ENCODE measurements at places on chromosomes 7 and 10.

DNA sequence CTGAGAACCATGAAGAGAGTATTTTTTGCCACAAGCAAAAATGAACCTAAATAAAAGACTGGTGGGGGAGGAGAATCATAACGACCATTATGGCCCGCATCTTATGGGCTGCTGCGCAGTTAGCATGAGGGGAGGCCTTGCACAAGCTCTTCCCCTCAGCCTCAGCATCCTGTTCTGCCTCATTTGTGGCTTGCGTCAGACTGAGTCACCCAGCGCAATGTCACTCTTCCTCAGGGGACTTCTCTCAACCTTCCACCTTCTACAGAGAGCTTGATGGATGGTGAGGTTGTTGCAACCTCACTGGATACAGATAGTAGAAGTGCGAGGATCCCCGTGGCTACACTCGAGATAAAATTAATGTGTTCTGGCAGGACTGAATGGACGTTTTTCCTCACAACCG lies 16.8 kb upstream of the GPR15LG start:
- peak; percentile 84 for DNase-seq

DNA sequence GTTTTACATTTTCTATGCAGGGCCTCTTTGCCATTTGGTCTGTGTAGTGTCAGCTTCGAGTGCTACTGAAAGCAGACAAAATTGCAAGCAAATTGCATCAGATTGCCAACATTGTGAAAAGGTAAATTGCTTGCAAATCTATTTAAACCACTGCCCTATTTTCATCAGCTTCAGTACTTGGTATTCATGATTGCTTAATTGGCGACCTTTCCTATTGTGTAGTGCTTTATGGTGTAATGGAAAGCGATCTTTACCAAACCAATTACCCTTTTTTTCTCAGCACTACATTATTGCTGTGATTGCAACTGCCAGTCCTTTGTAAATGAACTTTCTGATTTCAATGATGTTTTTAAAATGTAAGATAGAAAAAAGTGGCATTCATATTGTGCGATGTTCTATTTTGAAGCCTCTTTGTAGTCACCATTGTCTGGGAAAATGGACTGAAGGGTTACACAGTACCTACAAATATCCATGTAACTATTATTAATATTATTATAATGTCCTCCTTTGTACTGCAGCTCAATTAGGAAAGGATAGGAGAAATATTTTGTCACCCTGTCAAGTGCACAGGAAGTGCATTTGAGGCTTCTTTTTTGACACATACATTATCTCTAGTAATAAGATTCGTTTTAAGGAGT lies 177.7 kb upstream of the SP8 start:
- no peak for DNase-seq

DNA sequence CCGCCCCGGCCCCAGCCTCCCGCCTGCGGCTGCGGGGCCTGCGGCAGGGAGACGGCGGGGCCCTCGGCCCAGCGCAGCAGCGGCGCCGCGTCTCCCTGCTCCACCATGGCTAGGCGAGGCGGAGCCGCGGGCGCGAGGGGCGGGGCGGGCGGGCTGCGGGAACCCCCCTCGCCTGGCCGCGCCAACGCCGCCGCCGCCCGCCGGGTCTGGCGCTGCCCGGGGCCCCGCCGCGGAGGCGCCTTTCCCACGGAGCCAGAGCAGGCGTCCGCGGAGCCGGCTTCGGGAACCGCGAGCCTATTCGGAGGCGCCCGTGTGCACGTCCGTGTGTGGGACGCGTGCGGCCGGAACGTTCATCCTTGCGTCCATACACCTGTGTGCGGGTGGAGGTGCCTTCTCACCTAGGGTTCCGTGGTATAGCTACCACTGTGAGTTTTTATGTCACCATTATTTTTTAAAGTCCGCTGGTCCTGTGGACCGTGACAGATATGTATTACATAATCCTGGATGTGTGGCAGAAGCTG lies at the start of gene DENND11:
TSS of gene DENND11 (minus strand) at position 120 of the 521 bp plus-strand sequence. CDS start at position 107, 13 bp downstream.
- DNase-seq, result no peak

- DNase-seq, result no peak
Observed at GRCh38 chr7:141525973-141526514, 25.2 kb upstream of the AGK start.

- no peak for DNase-seq
Observed at GRCh38 chr10:21082206-21082605, 185.1 kb upstream of the NEBL start.

DNA sequence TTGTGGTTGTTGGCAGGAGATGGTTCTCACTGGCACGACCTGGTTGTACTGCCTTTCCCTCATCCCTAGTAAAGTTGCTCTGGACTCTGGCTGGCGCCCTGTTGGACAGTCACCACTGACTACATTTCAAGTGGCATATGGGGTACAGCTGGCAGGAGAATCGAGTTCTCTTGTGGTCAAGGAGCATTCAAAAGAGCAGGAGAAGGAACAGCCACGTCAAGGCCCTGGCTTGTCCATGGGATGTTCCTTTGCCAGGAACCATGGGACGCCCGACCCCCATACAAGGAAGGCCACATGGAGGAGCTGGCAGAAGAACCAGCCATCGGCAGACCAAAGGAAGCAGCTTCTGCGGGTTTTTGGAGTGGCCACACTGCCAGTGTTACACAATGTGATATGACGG lies 87.0 kb upstream of the SLC25A13 start:
- no peak for DNase-seq

GRCh38 chr10:5292196-5292735 lies 72.5 kb upstream of the UCN3 start:
- DNase-seq, result peak; percentile 75

- no peak for DNase-seq
Observed at GRCh38 chr7:98266840-98267239, 14.6 kb upstream of the BRI3 start.

GRCh38 chr10:68242051-68242450 lies 10.1 kb upstream of the ATOH7 start:
- DNase-seq, result no peak

DNA sequence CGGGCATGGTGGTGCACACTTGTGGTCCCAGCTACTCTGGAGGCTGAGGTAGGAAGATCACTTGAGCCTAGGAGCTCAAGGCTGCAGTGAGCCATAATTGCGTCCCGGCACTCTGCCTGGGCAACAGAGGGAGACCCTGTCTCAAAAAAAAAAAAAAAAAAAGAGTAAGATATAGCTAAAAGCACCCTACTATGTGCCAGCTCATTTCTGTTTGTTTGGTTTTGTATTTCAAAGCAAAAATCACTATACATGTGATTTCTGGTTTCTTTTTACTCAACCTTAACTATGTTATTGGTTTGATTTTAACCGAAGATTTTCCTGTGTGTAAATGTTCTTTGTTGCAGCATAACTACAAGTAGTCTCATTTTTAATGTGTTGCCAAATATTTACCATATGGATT lies 66.5 kb upstream of the RSBN1L start:
- no peak for DNase-seq

DNA sequence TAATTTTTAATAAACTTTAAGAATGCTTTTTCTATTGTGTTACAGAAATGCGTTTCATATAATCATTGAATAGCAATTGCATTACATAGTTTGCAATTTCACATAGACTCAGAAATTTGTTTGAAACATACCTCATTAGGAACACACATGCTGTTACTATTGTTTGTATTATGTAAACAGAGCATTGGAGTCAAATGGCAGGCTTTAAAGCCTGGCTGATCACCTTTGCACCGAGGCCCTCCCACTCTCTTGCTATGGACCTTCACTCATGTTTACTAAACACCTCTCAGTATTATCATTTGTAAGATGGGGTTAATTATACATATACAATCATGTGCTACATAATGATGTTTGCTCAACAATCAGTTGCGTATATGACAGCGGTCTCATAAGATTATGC lies 203.6 kb upstream of the NPSR1 start:
- no peak for DNase-seq

- no peak for DNase-seq
Observed at GRCh38 chr10:78715435-78715834, 353.3 kb upstream of the ZMIZ1 start.

DNA sequence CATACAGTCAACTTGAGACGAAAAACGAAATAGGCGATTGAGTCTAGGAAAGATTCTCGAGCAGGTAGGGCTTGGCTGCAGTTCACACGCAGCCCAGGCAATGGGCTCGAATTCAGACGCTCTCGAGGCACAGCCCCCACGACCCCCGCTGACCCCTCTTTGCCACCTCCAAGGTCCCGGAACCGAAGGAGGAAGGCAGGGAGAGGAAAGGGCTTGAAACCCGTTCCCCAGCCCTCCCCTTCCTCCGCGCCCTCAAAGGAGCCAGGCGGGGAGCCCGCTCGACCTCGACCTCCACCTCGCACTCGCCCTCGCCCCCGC lies 441 bp downstream of the CCDC186 start:
- DNase-seq, result no peak

DNA sequence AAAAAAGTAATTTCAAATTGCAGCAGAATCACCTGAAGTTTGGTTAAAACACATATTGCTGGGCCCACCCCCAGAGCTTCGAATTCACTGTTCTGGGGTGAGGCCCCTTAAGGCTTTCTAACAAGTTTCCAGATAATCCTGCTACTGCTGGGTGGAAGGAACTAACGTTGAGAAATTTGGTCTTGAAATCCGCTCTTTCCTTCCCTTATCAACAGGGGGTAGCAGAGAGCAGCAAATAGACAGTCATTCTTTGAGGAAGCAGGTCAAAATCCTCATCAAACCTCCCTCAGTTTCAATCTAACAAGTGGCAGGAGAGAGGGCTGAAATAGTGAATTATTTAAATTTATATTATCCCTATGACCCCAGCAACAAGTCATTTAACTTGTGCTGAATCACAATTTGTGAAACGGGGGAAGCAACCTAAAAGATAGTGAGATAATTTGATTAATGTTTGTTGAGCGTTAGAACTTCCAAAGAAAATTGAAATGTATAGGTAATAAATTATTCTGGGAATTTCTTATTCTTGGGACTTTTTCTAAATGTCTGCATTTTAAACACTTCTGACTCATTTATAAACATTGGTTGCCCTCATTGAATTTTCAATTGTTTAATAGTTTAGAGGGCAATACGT lies 21.7 kb upstream of the MALSU1 start:
- DNase-seq, result peak; percentile 86

GRCh38 chr10:127999297-128000129 lies 92.6 kb downstream of the PTPRE start:
- DNase-seq, result no peak

- DNase-seq, result no peak
Observed at GRCh38 chr10:97393034-97393573, 8.0 kb downstream of the RRP12 start.

GRCh38 chr10:82827901-82828300 lies 952.9 kb downstream of the NRG3 start:
- no peak for DNase-seq

DNA sequence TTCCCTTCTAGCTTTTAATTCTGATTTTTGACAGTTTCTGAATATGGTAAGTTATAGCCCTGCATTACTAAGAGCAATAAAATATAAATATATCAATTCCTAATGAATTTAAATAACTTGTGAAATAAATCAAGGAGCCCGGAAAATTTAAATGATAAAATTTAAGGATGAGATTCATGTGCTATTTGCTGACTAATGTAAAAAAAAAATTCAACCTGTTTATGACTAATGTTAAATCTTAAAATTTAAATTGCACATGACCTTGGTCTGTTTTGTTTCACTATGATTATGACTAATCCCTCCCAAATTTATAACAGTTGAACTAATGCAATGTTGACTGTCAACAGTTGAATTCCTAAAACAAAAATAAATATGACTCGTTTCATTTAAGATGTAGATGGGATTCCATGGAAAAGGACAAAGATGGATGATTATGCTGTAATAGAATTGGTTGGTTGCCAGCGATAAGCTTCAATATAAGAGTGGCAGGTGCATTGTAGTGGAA lies 419.9 kb downstream of the NRG3 start:
- DNase-seq, result no peak

- DNase-seq, result no peak
Observed at GRCh38 chr10:26391701-26392695, 46.1 kb upstream of the APBB1IP start.

DNA sequence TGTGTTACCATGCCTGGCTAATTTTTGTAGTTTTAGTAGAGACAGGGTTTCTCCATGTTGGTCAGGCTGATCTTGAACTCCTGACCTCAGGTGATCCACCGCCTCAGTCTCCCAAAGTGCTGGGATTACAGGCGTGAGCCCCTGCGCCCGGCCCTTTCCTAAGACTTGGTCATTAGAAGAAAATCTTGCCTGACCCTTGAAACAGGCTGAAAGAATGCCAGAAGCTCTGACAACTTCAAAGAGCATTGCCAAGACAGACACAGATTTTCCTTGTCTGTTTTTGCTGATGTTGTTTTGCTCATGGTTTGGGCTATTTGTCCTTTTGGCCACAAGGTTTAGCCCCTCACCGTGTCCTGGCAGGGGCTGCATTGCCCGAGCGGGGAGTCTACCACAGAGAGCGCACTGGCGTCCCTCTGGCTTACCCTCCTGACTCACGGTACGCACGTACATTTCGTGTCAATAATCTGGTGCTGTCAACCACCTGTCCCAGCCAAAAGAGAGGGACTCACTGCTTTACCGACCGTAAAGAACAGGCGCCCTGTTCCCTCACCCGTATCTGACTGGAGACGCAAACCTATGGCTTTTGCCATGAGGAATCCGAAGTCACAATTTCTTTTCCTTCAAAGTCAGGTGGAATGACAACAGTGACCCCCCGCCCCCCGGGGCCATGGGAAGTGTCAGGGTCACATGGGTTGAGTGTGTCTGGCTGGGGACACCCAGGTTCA lies 10.1 kb upstream of the INPP5A start:
- DNase-seq, result no peak

GRCh38 chr10:61325223-61325960 lies 127.8 kb downstream of the TMEM26 start:
- no peak for DNase-seq

- no peak for DNase-seq
Observed at GRCh38 chr7:6205971-6206660, 66.3 kb downstream of the CYTH3 start.

- DNase-seq, result no peak
Observed at GRCh38 chr7:48363174-48363573, 191.9 kb downstream of the ABCA13 start.

- DNase-seq, result no peak
Observed at GRCh38 chr7:99621271-99621670, 4.5 kb downstream of the ZSCAN25 start.

- no peak for DNase-seq
Observed at GRCh38 chr10:34217524-34217923, 597.6 kb downstream of the PARD3 start.

DNA sequence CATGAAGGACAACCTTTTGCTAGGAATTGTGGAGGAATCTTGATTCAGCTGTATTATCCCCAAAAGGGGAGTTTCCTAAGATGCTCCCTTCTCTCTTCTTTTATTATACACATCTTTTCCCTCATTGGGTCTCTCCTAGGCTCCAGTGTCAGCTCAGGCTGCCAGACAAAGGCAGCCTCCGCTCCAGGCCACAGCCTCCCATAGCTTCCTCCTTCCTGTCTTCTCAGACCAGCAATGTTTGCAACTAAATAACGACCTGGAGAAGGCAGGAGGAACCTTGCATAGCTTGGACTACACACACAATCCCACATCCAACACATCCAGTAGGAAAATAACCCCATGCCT lies 12.3 kb downstream of the SFXN3 start:
- DNase-seq, result no peak

GRCh38 chr7:50834031-50834535 lies 51.4 kb upstream of the GRB10 start:
- no peak for DNase-seq

GRCh38 chr10:49149881-49150280 lies 16.1 kb upstream of the FAM170B start:
- DNase-seq, result no peak
